IPS DF 19.7 (cell line): ENCODE measurements at places on chromosomes 7 and 10.

- DNase-seq: no peak
These were observed 332.1 kb upstream of the MAGI2 start for GRCh38 chr7:79785556-79785955.

DNA sequence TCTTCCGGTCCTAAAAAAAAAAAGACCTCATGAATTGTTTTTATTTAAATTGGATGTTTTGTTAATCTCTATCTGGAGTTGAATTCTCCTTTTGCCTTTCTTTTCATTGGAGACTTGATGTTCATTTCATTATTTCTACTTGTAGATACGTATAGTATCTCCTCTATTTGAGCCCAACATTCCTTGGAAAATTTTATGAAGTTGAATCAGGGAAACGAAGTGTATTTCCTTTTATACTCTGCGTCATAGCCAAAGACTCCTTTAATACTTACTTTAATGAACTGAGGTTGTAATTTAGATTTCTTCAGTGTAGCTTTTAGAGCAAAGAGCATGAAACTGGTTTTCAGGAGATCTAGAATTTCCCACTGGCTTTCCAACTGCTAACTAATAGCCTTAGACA, 132.4 kb downstream of the KIAA1217 start:
- DNase-seq: no peak

- DNase-seq: no peak
These were observed 259.3 kb downstream of the ARHGAP12 start for GRCh38 chr10:31669357-31669756.

GRCh38 chr7:57685418-57685817, 235.4 kb downstream of the ZNF716 start:
- DNase-seq: no peak

DNA sequence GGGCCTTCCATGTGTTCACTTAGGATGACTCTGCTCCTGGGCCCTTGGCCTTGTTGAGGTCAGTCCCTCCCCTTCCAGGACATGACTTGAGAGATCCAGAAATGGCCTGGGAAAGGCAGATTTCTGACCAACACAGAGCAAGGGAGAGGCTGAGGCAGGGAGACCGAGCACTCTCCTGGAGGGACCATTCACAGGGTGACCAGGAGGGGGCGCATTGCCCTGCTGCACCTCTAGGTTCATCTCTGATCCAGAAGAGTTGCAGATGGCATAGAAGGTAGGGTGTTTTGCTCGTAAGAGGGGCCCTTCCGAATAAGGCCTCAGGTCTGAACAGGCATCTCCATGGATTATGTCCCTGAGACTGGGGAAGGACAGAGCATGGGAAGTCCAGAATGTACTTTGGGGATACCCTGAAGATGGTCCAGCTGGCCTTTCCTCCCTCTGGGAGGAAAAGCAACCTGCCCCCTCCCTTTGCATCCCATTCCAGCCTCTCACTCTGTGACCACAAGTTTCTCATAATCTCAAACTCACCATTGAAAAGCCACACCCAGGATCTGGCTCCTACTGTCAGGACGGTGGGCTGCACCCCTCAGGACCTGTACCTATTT, 6.6 kb downstream of the DMBT1 start:
- DNase-seq: no peak

DNA sequence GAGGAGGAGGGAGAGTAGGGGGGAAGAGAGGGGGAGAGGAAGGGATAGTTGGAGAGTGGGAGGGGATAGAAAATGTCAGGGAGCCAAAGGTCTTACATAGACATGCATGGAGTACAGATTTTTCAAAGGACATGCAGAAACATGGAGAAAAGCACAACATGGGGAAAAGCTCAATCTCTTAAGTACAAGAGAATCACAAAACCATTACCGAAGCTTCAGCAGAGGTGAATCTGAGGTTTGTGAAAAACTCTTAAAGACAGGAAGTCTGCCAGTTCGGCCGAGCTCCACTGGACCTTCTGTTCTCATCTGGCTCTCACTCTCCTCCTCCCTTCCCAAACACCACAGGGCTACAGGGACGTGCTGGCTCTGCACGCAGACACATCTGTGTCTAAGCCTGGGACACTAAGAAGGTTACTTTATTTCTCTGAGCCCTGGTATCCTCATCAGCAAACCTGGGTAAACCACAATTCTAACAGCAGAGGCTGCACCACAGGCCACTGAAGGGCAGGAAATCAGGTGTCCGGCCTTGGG, 133.9 kb downstream of the COBL start:
- no peak for DNase-seq

GRCh38 chr7:21722371-21722770, 179.5 kb downstream of the DNAH11 start:
- DNase-seq: no peak
